Central memory CD4-positive, alpha-beta T cell (primary cell): ENCODE measurements at places on chromosomes 6 and 20.

- DNase-seq = no peak
These were observed 667 bp downstream of the CAP2 start for GRCh38 chr6:17393892-17394631.

- DNase-seq = no peak
These were observed 37.9 kb downstream of the IPCEF1 start for GRCh38 chr6:154318721-154319120.

GRCh38 chr6:43428112-43428570 lies 800 bp downstream of the ABCC10 start:
- DNase-seq = no peak

DNA sequence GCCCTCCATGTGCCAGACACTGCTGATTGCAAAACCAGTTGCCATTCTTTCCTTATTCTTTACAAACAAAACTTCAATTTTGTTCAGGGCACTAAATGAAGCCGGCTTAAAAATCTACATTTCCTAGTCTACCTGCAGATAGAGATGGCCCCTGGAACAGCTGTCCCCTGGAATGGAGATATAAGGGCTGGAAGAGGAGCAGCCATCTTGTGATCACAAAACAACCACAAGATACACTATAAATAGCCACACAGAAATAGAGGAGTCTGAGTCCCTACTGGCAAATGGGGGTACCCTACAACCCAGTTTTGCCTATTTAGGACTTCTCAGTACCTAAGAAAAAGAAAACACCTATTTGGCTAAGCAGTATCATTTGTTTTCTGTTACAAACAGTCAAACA lies 115.9 kb upstream of the BEND6 start:
- DNase-seq = no peak

- DNase-seq = no peak
These were observed 17.2 kb downstream of the GDAP1L1 start for GRCh38 chr20:44264287-44264686.

DNA sequence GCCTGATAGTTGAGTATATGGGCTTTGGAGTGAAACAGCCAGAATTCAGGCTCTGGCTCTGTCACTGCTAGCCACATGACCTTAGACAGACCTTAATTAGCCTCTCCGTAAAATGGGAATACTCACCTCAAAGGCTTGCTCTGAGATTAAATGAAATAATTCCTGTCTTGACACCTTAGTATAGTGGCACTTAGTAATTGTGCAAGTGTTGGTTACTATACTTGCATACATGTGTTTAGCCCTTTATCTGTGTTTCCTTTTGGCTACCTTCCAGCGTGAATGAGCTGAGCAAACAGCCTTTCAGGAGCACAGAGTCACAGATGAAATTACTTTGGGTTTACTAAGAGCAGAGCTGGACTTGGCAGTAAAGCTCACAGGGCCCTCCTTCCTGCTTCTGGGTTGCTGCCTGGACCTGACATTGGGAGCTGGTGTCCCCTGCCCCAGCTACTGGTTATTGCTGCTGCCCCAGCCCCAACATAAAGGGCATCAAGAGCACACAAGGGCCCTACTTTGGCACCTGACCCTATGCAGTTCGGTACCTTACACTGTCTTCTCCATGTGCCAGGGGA lies 32.8 kb downstream of the CD164 start:
- DNase-seq = no peak

- DNase-seq = no peak
These were observed 167.7 kb downstream of the SIM1 start for GRCh38 chr6:100296810-100297544.

GRCh38 chr6:76422511-76423213 lies 350.2 kb upstream of the IMPG1 start:
- no peak for DNase-seq

DNA sequence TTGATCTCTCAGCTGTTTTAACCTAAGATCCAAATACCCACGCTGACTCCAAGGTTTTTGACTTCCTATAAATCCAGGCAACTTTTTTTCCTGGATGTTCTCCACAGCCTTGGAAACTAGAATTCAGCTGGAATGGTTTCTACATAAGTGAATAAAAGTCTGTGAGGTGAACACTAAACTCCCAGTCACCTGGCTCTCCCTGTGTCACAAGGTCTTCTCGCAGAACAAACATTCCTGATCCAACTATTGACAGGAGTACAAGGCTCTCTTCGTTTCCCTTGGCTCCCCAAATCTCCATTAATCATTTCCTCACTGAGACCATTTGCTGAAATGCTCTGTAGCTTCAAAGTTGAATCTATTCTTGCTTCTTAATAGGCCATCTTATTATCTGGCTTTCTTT lies 265.7 kb downstream of the ADGRG6 start:
- DNase-seq = no peak
